ENCODE measurements at places on chromosomes 3 and 15.

DNA sequence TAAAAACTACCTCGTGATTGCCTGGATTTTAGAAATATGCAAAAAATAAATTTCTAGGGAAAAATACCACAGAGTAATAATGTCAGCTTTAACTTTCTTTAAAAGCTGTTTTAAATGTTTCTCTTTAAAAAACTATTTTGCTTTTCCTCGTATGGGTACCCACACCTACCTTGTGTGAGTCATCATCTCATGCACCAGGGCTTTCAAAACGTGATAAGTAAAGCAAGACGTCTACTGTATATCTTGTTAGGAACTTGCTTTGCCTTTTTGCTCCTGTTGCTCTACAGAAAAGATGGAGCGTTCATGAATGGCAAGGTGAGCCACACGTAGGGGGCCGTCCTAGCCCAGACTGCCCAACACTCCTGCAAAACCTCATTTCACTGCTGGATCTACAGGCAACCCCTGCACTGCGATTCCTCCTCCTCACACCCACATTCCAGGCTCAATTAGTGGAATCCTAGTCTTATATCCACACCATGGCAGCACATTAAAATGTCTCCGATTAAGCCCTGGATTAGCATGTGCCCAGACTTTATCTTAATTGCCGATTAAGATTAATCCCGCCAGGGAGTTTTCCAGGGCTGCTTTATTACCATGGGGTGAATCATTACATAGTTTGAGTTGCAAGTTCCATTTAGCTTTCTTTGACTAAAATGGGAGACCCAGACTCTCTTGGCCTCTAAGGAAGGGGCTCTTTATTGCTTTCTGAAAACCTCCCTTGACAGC, 293.6 kb upstream of the ICE2 start:
- DNase-seq, result no peak

- DNase-seq, result no peak
These were observed 96.6 kb upstream of the FLNB start for GRCh38 chr3:57911593-57911992.

DNA sequence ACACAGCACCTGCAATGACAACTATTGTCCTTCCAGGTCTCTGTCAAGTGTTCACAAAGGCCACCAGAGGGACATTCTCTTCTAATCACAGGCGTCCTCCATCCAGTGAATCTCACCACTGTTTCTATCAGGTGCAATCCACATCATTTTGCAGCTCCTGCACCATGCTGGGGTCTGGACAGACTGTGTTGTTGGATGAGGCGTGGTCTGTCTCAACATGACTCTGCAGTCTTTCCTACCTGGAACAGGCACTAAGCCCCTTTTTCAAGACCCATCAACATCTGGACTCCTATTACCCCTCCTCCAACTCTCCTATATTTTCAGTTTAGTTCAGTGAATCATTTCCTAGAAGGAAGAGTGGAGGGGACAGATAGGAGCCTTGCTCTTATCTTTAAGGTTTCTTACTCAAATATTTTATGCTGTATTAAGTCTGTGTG, 31.5 kb upstream of the VEPH1 start:
- no peak for DNase-seq

- DNase-seq, result no peak
These were observed 212.7 kb upstream of the NR2E3 start for GRCh38 chr15:71597637-71598036.

GRCh38 chr15:46039703-46040102, 404.9 kb downstream of the SQOR start:
- no peak for DNase-seq

GRCh38 chr15:33508703-33509102, 197.9 kb downstream of the RYR3 start:
- DNase-seq, result no peak

DNA sequence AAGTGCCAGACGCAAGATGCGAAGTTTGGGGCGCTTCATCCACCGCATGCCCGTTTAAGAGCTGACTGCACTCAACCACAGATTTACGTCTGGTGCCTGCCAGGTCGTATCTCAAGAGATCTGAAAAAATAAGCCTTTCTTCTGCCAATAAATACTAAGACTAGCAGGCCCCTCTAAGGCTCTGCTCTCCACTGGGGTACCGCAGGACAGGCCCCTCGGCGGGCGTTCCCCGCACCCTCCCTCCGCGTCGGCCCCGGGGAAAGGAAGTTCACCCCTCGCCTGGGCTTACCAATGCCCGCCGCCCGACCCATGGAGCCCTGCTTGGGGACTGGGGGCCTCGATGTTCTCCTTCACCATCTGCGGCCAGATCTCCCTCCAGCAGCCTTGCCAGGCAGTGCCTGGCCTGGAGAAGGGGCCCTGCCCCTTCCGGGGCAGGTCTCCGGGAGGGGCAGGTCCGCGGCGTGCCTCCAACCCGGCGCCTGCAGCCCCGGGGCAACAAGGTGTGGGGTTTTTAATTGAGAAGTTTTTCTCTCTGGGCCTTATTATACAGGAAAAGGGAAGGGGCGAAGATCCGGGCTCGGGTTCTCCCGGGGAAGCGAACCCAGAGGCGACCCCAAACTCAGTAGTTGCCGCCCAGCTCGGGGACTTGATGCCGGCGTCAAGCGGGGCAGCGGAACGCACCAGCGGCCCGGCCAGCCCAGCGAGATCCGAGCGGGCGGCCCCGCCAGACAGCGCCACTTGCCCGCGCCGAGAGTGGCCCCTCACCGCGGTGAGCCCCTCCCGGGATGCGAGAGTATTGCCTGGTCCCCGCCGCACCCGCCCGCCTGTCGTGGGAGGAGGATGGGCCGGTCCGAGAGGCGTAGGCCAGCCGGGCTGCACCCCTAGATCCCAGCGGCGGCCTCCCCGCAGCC, 735 bp downstream of the GOLGA8B start:
- peak; percentile 38 for DNase-seq

- no peak for DNase-seq
These were observed 218.2 kb upstream of the NAALADL2 start for GRCh38 chr3:174640932-174641331.

DNA sequence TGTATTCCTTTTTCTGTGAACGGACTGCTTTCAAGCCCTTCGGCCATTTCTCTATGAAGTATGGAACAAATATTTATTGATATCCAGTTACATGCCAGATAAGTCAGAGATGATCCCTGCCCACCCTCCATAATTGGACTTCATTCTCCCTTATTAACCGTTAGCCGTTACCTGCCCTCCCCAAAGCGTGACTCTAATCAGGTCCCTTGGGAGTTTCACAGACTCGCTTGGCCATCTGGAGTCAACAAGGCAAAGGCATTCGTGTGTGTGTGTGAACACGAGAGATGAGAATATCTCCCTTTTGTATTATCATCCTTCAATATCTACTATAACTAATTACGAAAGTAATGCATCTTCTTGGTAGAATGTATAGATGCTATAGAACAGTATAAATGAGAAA, 314.5 kb downstream of the TLE3 start:
- DNase-seq, result no peak

- DNase-seq, result no peak
These were observed 1.9 kb upstream of the ISL2 start for GRCh38 chr15:76334438-76335306.

DNA sequence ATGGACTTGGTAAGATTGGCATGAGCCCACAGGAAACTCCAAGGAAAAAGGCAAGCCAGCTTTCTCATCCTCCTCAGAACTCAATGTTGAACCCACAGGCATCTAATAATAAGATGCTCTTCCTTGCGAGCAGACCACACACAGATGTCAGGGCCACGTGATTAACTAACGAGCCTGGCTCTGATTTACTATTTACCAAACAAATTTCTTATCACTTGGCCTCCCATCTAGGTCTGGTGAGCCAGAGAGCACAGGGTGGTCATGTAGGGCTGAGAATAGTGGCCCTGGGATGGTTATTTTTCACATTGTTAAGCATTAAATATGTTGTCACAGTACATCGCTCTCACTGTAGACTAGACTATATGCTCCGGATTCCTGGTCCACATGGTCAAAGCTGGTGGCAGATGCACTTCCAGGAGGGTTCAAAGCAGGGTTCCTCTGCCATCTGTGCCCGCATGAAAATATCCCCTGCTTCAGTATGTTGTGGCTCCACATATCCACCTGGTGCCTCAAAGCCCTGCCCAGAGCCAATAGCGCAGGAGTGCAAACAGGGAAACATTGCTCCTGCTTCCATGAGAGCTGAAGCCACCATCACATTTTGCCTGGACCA, 472.5 kb upstream of the WNT5A start:
- DNase-seq, result peak; percentile 87

All from cerebellum (tissue), 4 donors.